A549 treated with dexamethasone at 1 μM for 4 hours (cell line): ENCODE measurements at places on chromosomes 13 and 19. TPM values are rescaled to one million over a fixed set of nuclear protein-coding genes. Genes with fewer than 3 reads are reported as not detected.

DHX34 gene
- 22.0 to 39.5 TPM (median 37.5 TPM) in 5 replicates for total RNA-seq

PCID2 gene
- total RNA-seq = 35.1 to 40.3 TPM (median 37.7 TPM) in 5 replicates

SLC6A16 gene
- total RNA-seq = 0.67 to 1.4 TPM (median 0.89 TPM) in 5 replicates

PTGER1 gene
- 0.08 to 0.14 TPM (median 0.12 TPM) in 4 of 5 replicates, not detected in the other for total RNA-seq

TDRD3 gene
- total RNA-seq = 5.4 to 6.4 TPM (median 5.7 TPM) in 5 replicates
